Activated CD4-positive, CD25-positive, alpha-beta regulatory T cell treated with anti-CD3 and anti-CD28 coated beads, Interleukin-2, amount 50 U/mL, for 16 hours (primary cell): ENCODE measurements at places on chromosomes 1 and 21.

DNA sequence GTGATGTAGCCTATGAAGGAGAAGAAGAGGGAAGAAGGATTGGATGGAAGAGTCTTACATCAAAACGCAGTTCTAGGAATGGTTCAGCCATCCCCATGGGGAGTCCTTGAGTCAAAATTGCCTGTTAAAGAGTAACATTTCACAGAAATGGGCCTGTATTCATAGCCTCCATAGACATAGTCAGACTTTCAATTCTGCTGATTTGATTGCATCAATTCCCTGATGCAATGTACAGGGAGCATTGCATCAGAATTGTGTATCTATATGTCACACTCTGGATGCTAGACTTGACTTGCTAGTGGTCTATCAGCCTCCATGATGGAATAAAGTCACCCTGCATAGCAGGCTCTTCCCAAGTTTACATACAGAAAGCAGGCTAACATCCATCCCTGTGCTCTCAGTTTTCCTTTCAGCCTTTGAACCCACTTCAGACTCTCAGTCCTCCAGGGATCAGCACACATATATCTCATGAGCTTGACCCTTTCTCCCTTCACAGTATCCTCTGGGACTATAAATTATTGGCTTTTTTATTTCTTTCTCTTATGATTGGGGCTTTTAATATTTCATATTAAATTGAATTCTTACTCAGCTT lies 1111.7 kb upstream of the B3GALT2 start:
- DNase-seq: no peak

GRCh38 chr1:237814319-237814924 lies 76.3 kb downstream of the ZP4 start:
- no peak for DNase-seq

DNA sequence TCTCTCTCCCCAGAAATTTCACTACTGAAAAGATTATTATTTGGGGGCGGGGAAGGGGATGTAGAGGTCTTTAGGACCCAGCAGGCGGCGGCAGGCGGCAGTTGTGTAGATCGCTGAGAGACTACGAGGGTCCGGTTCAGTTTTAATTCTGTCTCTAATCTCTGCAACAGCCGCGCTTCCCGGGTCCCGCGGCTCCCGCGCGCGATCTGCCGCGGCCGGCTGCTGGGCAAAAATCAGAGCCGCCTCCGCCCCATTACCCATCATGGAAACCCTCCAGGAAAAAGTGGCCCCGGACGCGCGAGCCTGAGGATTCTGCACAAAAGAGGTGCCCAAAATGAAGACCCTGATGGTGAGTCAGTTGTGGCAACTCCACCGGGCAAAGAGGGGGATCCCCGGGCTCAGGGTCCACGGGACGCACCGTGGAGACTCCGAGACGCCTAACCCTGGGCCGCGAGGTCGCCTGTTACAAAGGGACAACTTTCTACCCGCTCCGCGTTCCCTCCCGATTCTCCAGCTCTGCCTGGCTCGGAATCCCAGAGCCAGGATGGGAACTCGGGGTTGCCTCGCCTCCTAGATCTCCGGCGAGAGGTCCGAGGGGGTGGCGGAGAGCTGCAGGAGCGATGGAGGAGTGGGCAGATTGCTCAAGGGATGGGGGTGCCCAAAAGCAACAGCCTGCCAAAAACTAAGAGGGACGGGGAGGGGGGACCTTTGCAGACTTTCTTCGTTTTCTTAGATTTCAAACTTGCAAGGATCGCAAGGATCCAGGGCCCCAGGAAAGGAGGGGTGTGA lies at the start of gene ST6GALNAC5:
ST6GALNAC5 (plus strand) TSS at position 139 of the 789 bp plus-strand sequence.
- DNase-seq: no peak

- DNase-seq: no peak
Measured at GRCh38 chr1:240831922-240832321, 220.0 kb upstream of the GREM2 start.

DNA sequence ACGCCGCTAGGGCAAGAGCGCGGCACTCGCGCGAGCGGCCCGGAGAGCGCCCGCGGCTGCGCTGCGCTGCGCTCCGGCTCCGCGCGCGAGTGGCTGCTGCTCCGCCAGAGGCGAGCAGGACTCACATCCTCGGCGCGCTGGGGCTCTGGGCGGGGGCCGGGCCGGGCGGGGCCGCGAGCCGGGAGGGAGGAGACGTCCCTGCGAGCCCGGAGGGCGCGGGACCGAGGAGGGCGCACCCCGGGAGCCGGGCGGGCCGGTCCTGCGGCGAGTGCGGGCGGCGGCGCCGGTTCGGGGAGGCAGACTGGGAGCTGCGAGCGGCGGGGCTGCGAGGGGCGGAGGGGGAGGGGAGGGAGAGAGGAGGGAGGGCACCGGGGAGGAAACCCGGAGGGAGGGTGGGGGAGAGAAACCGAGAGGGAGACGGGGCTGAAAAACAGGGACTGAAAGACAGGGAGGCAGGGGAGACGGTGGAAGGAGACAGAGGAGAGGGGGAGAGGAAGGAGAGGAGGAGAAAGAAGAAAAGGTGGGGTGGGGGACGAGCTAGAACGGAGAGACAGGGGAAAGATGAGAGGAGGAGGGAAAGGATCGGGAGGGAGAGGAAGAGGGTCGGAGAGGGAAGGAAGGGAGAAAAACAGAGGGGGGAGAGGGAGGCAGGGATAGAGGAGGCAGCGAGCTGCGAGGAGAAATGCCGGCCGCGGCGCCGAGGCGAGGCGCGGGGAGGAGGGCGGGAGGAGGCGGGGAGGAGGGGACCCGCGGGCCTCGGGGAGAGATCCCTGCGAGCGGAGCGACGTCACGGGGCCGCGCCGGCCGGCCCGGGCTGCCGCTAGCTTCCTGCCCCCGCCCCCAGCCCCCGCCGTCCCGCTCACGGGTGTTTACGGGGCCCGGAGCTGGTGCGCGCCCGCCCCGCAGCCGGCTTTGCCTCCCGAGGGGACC lies at the start of gene CAMK2N1:
CAMK2N1 (minus strand) TSS at position 684 of the 930 bp plus-strand sequence. CDS start 831 bp downstream, outside the sequence.
- no peak for DNase-seq

DNA sequence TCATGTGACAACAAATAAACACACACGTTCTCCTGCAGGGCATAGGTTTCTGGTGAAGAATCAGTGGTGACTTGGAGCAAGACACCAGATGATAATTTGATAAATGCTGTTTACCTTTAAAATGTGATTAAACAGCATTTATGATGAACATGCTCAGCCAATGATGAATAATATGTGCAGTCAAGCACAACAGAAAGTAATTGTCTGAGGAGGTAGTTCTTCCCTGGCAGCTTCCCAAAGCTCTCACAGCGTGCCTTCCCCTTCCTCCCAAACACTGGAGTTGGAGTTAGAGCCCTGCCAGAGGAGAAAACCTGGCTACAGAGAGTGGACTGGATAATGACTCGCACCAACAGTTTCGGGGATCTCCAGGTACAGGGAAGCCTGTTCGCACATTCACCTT lies 463.5 kb downstream of the SMYD3 start:
- DNase-seq: no peak

DNA sequence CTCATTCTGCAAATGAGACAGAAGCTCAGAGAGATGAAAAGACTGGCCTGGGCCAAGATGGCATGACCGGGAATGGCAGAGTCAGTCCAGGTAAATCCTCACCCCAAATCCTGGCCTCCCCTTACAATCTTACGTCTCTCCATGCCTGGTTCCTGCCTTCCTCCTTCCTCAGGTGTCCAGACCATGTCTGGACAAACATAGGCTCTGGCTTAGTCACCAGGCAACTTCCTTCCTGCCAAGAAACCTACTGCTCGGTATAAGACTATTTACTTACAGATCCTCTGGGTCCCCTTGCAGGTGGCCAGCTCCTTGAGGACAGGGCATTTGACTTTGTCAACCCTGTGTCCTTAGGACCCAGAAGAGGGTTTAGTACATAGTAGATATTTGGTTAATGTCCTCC lies 69.4 kb upstream of the ROR1 start:
- no peak for DNase-seq

- no peak for DNase-seq
Measured at GRCh38 chr1:153750026-153750995, 22.5 kb downstream of the INTS3 start.

GRCh38 chr21:44927587-44928461 lies 7.1 kb upstream of the ITGB2 start:
- peak; percentile 72 for DNase-seq

- DNase-seq: no peak
Measured at GRCh38 chr1:25815208-25816111, 4.3 kb upstream of the MTFR1L start.

DNA sequence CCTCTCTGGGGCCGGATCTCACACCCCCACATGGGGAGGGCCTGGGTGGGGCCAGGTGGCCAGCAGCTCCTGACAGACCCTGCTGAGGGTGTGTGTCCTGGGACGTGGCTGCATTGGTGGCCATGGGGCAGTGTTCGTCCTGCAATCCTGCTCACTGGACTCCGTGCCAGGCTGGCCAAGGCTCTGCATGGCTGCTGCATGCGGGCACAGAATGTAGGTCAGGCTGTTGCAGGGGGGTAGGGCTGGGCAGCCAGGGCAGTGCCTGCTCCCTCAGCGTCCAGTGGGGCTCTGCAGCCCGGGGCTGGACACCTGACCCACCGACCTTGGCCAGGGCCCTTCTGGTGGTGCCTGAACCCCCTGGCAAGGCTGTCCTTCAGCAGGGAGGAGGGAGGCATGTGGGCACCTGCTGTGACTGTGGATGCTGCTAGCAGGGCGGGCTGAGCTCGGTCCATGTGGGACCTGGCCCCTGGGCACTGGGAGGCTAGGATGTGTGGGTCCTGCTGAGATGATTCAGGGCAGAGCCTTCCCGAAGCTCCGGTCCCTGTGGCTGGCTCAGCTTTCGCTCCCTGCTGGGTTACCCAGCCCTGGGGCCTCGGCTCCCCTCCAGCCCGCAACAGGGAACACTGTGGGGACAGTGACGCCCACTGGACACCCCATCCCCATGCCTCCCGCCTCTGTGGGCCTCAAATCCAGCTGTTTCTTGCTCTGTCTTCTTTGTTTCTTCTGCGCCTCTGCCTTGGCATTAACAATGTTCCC lies 14.9 kb upstream of the PLCH2 start:
- DNase-seq: no peak

- no peak for DNase-seq
Measured at GRCh38 chr1:59516881-59517280, 220.0 kb downstream of the FGGY start.

GRCh38 chr1:237232501-237232900 lies 190.5 kb downstream of the RYR2 start:
- DNase-seq: no peak

- DNase-seq: no peak
Measured at GRCh38 chr1:234969011-234969441, 159.6 kb downstream of the TOMM20 start.

- DNase-seq: no peak
Measured at GRCh38 chr1:88062650-88063153, 621.4 kb upstream of the PKN2 start.

GRCh38 chr1:180444522-180444921 lies 57.9 kb downstream of the ACBD6 start:
- no peak for DNase-seq

GRCh38 chr1:221667504-221667903 lies 74.4 kb downstream of the DUSP10 start:
- DNase-seq: no peak

GRCh38 chr1:221940631-221941030 lies 198.7 kb upstream of the DUSP10 start:
- no peak for DNase-seq

DNA sequence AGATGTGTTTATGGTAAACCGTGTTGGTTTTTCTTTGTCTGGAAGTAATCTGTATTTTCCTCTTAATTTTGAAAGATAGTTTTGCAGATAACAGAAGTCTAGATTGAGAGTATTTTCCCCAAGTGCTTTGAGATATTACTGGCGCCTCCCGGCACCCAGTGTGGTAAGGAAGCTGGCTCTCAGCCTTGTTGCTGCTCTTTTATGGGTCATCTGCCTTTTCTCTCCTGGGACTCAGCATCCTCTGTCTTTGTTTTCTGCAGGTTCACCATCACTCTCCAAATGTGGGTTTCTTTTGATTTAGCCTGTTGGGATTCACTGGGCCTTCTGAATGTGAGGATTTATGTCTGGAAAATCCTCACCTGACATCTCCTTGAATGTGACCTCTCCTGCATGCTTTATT lies 37.4 kb downstream of the POFUT2 start:
- DNase-seq: no peak

- DNase-seq: no peak
Measured at GRCh38 chr1:233679591-233680373, 65.9 kb downstream of the KCNK1 start.

- no peak for DNase-seq
Measured at GRCh38 chr1:58739856-58740466, 40.1 kb upstream of the MYSM1 start.

DNA sequence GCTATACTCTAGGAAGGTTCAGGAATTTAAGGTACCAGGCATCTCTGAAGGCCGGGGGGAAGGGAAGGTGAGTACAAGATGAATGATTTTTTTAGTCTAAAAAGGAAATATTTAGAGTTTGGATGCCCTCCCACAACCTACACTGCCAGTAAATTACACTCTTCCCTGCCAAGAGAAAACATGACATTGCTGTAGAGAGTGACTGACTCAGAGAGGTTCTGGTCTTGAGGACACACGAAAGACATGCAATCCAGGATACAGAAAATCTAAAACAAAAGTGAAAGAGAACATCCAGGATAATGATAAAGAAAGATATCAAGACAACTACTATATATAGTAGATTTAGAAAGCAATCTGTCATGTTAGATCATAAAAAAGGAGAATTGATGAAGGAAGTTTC lies 200.5 kb downstream of the TYW3 start:
- no peak for DNase-seq
